Uterus (tissue), 4 donors: ENCODE measurements at places on chromosomes 4 and X. TPM values are rescaled to one million over a fixed set of nuclear protein-coding genes. Genes with fewer than 3 reads are reported as not detected.

TMEM144 gene
- total RNA-seq = 3.8 TPM

PCSK1N gene
- total RNA-seq = not detected

ZNF630 gene
- total RNA-seq = 5.9 TPM

SLC7A11 gene
- 0.61 TPM for total RNA-seq

IL2RG gene
- total RNA-seq = 42.9 TPM

GRCh38 chrX:1468250-1468772 lies 15.6 kb upstream of the ASMTL start:
- no peak for DNase-seq

GRCh38 chr4:156886481-156886880 lies 85.1 kb downstream of the PDGFC start:
- no peak for DNase-seq

- DNase-seq = no peak
Measured at GRCh38 chrX:110683925-110684324, 111.7 kb downstream of the CHRDL1 start.

- no peak for DNase-seq
Measured at GRCh38 chr4:75514949-75515612, 808 bp downstream of the THAP6 start.

- DNase-seq = no peak
Measured at GRCh38 chr4:3461515-3462291, 1.4 kb upstream of the DOK7 start.

DNA sequence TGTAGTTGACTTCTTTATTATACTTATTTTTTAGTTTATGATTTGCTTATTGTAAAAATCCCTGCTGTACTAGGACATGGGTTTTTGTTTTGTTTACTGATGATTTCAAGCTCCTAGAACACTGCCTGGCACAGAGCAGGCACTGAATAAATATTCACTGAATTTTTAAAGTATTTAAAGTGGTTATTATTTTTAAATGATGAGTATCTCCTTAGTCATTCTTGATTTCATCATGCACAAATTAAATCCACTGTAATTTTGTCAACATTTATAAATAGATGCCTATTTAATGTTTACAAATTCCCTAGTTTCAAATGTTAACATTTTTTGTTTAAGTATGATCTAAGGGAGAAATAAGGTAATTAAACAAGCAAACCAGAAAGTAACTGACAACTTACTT lies 367.9 kb upstream of the SLIT2 start:
- DNase-seq = no peak

- DNase-seq = no peak
Measured at GRCh38 chrX:57227691-57228090, 58.8 kb upstream of the FAAH2 start.
